CD4-positive, alpha-beta T cell treated with Interleukin-12 subunit alpha and Interleukin-12 subunit beta, for 1 hour (primary cell): ENCODE measurements at places on chromosomes 6 and 20.

- no peak for DNase-seq
Observed at GRCh38 chr6:143164565-143165105, 103.9 kb downstream of the AIG1 start.

DNA sequence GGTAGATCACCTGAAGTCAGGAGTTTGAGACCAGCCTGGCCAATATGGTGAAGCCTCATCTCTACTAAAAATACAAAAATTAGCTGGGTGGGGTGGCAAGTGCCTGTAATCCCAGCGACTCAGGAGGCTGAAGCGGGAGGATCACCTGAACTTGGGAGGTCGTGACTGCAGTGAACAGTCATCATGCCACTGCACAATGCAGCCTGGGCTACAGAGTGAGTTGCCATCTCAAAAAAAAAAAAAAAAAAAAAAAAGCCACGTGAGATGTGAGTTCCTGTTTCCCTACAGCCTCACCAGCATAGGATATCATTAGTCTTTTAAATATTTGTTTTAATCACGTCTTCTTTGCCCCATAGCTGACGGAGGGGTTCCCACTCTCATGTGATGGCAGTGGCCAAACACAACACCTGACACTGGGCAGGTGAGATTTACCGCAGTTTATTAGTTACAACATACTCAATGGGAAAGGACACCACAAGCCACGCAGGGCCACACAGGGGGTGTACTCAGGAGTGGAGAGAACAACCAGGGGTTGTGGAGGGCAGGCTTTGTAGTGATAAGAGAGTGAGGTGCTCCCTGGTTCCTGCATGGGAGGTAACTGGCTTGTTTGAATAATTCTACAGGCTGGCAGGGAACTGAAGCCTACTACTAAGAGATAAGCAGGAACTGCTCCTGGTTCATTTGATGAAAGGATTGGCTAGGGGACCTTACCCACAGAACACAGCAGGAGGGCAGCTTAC lies 4.6 kb upstream of the LZTS3 start:
- DNase-seq = no peak

GRCh38 chr6:125477844-125478243 lies 176.1 kb upstream of the HDDC2 start:
- no peak for DNase-seq

DNA sequence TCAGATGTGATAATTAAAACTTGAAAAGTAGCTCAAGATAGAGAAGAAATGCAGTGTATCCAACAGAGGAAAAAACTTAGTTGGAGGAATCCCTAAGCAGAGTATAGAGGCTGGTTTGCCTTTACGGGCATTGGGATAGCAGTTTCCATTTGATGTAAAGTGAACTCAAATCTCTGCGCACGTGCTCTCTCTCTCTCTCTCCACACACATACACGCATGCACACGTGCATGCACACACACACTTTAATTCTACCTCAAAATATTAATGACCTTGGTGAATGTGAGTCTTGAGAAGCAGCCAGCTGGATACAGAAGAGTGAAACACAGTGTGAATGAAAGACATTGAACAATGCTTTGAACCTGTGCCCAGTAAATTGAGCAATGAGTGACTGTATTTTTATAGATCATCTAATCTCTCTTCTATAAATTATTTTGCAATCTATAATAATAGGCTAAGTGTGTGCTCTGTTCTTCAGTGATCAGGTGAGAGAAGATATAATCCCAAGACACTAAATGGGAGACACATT lies 247.7 kb upstream of the FAM83B start:
- DNase-seq = no peak

DNA sequence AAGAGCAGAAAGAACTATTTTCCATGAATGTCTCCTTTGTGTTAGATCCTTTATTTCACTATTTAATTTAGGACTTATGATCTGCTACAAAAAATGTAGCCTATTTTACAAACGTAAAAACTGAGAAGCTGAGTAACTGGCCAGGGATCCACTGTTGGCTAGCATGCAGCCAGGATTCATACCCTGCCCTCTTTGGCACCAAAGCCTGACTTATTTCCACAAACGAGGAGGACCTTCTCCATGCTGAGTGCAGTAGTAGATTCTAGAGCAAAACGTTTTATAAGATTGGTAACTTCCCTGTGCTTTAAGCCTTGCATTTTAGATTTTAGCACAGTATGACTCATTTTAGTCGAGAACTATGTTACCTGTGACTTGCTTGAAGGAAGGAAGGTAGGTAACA lies 74.3 kb downstream of the NCOA7 start:
- DNase-seq = no peak

DNA sequence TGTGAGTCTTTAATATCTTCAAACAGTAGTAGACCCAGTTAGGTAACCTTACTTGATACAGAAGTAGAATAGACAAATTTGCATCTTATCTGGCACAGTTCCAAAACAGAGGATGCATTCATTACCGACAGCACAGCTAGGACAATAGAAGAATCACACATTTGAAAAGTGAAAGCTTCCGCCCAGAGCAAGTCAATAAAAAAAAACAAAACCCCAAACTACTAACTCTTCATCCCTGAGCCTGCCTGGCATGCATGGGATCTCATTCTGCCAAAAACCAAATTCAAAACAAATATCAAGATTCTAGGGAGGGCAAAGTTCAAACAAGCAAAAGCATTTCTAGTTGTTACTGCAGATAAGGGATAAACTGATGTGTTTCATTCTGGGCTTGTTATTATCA lies 235.4 kb downstream of the BTBD9 start:
- DNase-seq = no peak

- DNase-seq = no peak
Observed at GRCh38 chr20:1961374-1961773, 32.5 kb downstream of the PDYN start.

GRCh38 chr6:30564114-30564513 lies 7.0 kb downstream of the PRR3 start:
- DNase-seq = no peak

GRCh38 chr20:53021934-53022333 lies 49.8 kb downstream of the TSHZ2 start:
- DNase-seq = peak; percentile 33

GRCh38 chr6:17580518-17581048 lies 19.5 kb upstream of the FAM8A1 start:
- no peak for DNase-seq

- DNase-seq = no peak
Observed at GRCh38 chr6:46914279-46914810, 7.4 kb downstream of the ADGRF5 start.

- DNase-seq = no peak
Observed at GRCh38 chr6:76835293-76835692, 628.0 kb downstream of the HTR1B start.

DNA sequence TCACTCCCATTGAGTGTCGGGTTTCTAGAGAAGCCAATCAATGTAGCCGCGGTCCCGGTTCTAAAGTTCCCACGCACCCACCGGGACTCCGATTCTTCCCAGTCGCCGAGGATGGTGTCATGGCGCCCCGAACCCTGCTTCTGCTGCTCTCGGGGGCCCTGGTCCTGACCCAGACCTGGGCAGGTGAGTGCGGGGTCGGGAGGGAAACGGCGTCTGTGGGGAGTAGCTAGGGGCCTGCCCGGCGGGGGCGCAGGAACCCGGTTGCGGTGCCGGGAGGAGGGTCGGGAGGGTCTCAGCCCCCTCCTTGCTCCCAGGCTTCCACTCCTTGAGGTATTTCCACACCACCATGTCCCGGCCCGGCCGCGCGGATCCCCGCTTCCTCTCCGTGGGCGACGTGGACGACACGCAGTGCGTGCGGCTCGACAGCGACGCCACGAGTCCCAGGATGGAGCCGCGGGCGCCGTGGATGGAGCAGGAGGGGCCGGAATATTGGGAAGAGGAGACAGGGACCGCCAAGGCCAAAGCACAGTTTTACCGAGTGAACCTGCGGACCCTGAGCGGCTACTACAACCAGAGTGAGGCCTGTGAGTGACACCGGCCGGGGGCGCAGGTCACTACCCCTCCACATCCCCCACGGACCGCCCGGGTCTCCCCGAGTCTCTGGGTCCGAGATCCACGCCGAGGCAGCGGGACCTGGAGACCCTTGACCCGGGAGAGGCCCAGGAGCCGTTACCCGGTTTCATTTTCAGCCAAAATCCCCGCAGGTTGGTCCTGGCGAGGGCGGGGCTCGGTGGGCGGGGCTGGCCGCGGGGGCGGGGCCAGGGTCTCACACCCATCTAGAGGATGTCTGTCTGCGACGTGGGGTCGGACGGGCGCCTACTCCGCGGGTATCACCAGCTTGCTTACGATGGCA lies 35.2 kb upstream of the HLA-G start:
- DNase-seq = peak; percentile 86

DNA sequence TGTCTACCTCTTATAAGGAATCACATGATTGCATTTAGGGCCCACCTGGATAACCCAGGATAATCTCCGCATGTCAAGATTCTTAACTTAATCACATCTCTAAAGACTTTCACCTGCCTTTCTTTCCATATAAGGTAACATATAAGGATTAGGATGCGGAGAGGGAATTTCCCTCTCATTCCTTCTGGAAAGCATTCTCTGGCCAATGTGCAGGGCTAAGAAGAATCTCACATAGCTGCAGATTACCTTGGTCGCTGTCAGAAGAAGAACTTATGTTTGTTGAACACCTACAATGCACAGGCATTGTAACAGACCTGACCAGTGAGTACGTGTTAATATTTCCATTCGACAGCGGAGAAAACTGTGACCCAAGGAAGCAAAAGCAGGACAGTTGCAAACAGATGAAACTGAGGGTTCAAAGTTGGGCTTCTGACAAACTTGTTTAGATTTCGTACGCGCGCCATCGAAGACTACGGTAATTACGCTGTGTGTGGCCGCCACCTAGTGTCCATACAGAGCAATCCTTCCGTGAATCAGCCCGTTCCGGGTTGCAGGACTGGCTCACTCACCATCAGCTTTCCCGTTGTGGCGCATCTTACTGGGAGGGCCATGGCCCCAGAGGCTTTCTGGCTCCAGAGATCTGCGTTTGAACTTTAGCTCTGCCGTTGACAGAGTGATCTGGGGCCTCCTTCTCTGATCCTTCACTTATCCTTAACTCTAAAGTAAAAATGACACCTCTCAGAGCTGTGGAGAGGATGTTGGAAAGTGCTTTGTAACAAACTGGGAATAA lies 9.5 kb downstream of the C20orf202 start:
- peak; percentile 67 for DNase-seq

DNA sequence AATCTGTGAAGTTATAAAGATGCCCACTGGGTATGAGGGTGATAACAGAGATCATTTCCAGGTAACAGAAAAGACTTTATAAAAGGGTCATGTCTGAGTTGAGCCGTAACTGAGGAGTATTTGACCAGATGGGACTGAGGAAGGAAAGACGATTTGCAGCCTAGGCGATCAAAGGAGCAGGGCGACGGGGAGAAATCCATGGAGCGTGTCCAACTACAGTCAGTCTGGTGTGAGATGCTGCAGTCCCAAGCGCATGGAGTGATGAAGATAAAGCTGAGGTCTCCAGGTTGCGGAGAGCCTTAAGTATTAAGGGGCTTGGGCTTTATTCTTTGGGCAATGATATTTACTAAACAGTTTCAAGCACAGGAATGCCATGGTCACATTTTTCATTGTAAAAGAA lies 166.7 kb downstream of the PRKN start:
- no peak for DNase-seq
